ENCODE measurements at places on chromosomes 1 and 21. TPM values are rescaled to one million over a fixed set of nuclear protein-coding genes. Genes with fewer than 3 reads are reported as not detected.

Gene TNFRSF4
- 0.32 TPM for polyA plus RNA-seq

Gene KCNJ9
- not detected for polyA plus RNA-seq

GRCh38 chr1:165259706-165260428, 96.6 kb downstream of the LMX1A start:
- no peak for DNase-seq

DNA sequence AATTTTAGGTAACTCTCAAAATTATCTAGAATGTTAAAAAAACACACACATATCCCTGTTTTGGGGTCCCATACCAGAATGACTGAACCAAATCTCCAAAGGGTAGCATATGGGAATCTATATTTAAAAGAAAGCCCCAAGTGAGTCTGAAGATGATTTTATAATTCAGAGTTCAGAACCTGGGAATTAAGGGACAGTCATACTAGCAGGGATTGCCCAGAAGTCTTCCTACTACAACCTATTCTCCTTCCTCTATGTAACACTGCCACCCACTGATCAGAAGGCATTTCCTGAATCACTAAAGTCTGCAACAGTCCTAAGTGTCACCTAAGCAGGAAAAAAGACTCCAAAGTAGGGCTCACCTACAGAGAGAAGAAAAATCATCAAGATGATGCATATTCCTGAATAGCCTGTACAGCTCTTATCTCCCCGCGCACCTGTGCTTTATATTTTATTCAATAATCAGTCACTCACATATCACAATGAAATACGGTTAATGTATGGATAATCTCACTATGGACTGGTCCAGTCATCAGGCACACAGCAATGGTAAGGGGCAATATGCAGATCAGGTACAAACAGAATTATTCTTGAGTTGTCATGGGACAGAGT, 4.9 kb downstream of the RGS1 start:
- DNase-seq = peak; percentile 29

Gene HSD3B2
- not detected for polyA plus RNA-seq

- no peak for DNase-seq
Measured at GRCh38 chr1:178434360-178434759, 62.4 kb downstream of the CLEC20A start.

DNA sequence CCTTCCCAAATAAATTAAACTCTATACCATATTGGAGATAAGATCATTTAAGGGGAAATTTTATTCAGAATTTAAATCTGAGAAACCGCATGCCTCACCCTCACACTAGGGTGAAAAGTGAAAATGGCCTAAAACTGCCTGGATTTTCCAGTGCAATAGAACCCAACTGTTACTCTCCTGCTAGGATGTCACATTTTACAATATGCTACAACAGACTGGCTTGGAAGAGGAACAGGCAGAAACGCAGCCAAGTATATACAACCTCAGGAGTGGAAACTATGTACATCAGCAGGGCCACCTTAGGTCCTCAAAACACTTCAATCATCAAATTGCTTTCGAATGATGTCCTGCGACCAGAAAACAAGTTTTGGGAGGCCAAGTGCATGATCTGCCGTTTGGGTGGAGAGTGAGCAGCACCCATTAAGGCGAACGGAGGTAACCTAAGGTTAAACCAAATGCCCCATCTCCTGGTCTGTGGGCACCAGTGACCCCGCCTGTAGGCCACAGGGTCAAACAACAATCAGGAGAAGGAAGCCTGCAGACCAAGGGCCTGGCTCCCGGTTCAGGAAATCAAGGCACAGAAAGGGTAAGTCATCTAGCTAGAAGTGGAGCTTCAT, 4.9 kb downstream of the RCAN1 start:
- DNase-seq = no peak

DNA sequence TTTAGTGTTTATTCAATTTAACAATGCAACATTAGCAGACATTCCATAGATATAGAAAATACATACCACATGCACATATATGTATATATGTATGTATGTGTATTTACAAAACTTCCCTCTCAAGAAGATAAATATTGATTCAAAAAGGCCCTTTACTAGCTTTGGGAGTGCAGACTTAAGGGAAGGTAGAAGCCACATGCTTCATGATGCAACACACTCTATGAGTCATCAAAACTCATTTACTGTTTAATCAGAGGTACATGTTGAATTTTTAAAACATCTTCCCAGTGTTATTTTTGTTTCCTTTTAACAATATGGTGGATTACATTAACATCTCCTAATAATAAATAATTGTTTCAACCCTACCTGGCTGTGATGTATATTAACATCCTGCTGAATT, 61.4 kb upstream of the KIRREL1 start:
- DNase-seq = no peak

DNA sequence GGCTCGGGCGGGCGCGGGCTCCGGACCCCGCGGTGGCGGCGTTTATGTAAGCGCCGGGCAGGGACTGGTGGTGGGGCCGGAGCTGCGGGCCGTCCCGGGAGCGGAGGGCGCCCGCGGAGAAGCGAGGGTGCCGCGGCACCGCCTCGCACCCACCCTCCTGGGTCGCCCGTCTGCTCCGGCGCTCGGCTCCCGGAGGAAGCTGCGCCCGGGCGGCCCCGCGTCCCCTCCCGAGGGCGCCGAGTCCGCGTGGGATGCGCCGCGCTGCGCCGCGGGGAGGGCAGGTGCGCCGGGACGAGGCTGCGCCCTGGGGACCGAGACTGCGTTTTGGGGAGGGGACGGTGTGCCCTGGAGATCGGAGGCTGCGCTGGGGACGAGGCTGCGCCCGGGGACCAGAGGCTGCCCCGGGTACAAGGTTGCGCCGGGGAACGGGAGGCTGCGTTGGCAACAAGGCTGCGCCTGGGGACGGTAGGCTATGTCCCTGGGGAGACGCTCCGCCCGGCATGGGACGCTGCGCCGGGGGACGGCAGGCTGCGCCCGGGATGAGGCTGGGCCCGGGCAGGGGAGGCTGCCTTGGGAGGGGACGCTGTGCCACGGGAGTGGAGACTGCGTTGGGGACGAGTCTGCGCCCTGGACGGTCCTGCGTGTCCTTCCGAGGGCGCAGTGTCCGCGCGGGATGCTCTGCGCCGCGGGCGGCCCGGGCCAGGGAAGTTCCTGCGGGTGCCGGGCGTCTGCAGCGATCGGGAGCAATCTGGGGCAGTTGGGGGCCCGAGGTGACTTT, 627 bp downstream of the ADARB1 start:
- DNase-seq = no peak

DNA sequence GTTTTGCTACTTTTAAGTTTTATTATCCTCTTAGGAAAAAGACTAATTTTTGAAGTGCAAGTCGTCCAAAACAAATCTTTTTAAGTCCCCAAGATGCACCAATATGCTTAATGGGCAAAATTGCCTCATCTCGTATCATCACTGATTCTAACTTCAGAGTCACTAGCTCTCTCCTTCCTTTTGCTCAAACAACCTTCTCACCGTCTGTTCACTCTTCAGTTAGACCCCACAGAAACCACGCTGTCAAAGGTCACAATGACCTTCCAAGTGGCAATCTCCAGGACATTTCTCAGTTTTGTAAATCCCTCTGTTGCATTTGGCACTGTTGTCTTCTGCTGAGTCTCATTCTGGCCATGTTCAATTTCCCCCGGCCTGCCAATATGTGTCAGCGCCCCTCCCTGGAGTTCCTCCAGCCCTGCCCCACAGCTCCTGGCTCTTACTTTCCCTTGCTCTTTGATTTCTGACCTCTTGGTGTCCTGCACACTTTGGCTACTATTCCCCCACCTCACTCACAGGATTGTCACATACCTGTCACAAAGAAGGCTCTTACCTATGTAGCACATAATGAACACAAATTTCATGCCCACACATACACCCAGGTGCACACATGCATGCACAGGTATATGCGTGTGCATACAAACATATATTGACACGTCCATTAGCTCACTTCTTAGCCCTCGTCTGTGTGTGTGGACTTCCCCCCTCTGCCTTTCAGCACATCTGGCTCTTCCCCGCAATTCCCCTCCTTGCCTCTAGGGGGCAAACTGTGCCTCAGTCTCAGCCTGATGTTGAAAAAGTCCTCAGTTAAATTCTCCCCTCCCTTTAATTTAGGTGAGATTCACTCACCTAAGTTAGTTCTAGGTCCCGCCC, 354.0 kb upstream of the DUSP10 start:
- peak; percentile 27 for DNase-seq

DNA sequence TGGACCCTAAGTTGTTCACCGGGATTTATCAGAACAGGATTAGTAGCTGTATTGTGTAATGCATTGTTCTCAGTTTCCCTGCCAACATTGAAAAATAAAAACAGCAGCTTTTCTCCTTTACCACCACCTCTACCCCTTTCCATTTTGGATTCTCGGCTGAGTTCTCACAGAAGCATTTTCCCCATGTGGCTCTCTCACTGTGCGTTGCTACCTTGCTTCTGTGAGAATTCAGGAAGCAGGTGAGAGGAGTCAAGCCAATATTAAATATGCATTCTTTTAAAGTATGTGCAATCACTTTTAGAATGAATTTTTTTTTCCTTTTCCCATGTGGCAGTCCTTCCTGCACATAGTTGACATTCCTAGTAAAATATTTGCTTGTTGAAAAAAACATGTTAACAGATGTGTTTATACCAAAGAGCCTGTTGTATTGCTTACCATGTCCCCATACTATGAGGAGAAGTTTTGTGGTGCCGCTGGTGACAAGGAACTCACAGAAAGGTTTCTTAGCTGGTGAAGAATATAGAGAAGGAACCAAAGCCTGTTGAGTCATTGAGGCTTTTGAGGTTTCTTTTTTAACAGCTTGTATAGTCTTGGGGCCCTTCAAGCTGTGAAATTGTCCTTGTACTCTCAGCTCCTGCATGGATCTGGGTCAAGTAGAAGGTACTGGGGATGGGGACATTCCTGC, 3.9 kb upstream of the OLFML3 start:
- no peak for DNase-seq

Gene NCAM2
- 2.5 TPM for polyA plus RNA-seq

DNA sequence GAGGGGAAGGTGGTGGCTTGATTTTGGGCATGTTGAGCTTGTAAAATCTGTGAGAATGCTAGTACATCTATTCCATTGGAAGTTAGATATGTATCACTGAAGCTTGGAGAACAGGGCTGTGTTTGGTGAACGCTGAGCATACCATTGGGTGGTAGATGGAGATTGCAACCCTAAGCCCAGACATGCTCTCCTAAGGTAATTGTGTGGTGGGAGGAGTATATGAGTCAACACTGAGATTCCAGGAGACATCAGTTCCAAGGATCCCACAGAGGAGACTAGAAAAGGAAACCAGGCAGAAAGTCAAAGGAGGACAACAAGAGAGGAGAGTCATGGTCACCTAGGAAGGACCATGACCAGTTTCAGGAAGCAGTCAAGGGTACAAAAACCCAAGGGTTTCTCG, 60.4 kb downstream of the KIF21B start:
- DNase-seq = no peak

- no peak for DNase-seq
Measured at GRCh38 chr21:25179116-25179515, 428.2 kb downstream of the MRPL39 start.

- no peak for DNase-seq
Measured at GRCh38 chr1:43853161-43853921, 80.3 kb upstream of the ARTN start.

DNA sequence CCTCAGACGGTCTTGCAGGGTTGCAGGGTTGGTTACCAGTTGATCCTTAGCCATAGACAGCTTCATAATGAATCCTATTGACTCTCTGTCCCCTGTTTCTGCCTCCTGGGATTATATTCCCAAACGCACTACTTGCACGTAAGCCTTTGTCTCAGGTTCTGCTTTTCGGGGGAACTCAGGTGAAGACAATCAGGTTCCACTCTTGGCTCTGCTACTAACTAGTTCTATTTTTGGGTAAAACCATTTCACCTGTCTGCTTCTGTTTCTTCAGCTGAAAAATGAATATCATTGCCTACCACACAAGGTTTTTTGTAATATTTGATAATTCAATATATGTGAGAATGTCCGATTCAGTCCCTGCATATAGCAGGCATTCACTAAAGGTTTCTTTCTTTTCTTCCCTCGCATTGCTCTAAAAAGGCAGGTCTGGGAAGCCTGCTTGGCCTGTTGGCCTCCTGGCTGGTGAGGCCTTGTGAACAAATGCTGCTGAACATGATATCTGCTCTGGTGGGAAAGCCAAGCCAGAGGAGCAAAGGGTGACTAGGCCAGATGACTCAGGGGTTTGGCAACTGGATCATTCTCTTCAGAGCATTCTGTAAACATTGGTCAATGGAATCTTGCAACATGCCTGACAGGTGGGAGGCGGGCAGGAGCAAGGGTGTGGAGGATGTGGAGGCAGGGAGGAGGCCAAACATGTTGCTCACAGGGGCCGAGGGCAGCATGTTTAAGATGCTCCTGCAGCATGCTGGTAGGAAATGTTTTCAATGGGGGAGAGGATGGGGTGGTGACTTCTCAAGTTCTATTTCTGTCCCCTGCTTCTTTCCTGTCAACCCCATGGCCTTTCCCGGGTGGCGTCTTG, 23.8 kb downstream of the IER5 start:
- no peak for DNase-seq

GRCh38 chr1:76679534-76680152, 187.6 kb upstream of the ST6GALNAC5 start:
- DNase-seq = no peak

GRCh38 chr1:180929389-180929788, 16.7 kb downstream of the KIAA1614 start:
- no peak for DNase-seq

Gene CLDN17
- not detected for polyA plus RNA-seq

GRCh38 chr1:161407451-161407985, 39.8 kb upstream of the CFAP126 start:
- DNase-seq = no peak

GRCh38 chr21:46057710-46058241, 40.1 kb upstream of the COL6A2 start:
- DNase-seq = no peak

Gene SH3BGR
- not detected for polyA plus RNA-seq

Data from naive B cell (primary cell).